ENCODE measurements at places on chromosomes 12 and 14.

- H3K4me3 ChIP-seq: peak overlapping the region; percentile 87
- no peaks in the 10 kb centered on the region for H3K36me3 ChIP-seq
- H3K4me1 ChIP-seq: peaks cover 39% of the 10 kb centered on the region
- H3K27me3 ChIP-seq: no peaks in the 10 kb centered on the region
- peak; percentile 39 for DNase-seq
- peak overlapping the region; percentile 90 for H3K27ac ChIP-seq
These were observed 127.7 kb upstream of the MAX start for GRCh38 chr14:65229748-65230728.

- H3K27me3 ChIP-seq: no peaks in the 10 kb centered on the region
- H3K4me1 ChIP-seq: no peaks in the 10 kb centered on the region
- H3K36me3 ChIP-seq: peaks cover 2% of the 10 kb centered on the region
- no peak overlapping the region for H3K4me3 ChIP-seq
- DNase-seq: no peak
These were observed 31.7 kb downstream of the PLEKHA5 start for GRCh38 chr12:19161216-19161615.

DNA sequence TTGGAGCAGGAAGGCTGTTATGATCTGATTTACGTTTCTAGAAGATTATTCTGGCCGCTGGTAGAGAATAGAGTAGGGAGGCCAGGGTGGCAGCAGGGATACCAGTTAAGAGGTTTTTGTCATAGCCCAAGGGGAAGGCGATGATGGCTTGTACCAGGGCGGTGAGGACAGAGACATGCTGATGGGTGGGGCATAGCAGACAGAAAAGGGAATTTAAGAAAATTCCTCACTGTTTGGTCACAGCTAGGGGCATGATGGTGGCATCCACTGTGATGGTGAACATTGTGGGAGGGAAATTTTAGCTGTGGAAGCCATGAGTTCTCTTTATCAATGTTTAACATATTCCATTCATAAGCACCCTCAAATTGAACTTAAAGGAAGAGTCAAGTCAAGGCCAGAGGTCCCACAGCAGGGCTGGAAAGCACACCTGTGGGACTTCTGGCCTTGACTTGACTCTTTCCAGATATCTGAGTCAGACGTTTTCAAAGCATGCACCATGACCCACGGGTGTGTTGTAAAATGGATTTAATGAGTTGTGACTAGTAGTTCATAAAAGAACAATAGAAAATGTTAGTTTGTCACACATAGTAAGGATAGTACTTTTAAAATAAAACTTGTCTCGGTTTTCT, 134.6 kb downstream of the CHST11 start:
- DNase-seq: no peak
- peak overlapping the region; percentile 26 for H3K27ac ChIP-seq
- H3K4me3 ChIP-seq: no peak overlapping the region
- no peaks in the 10 kb centered on the region for H3K27me3 ChIP-seq
- no peaks in the 10 kb centered on the region for H3K36me3 ChIP-seq

GRCh38 chr12:106953352-106954250, 2.1 kb upstream of the TMEM263 start:
- H3K27me3 ChIP-seq: no peaks in the 10 kb centered on the region
- peaks cover 10% of the 10 kb centered on the region for H3K36me3 ChIP-seq
- H3K4me1 ChIP-seq: peaks cover 26% of the 10 kb centered on the region
- no peak for DNase-seq
- no peak overlapping the region for H3K27ac ChIP-seq
- H3K4me3 ChIP-seq: peak overlapping the region; percentile 92

GRCh38 chr14:103361867-103362266, 23.3 kb upstream of the MARK3 start:
- peaks cover 6% of the 10 kb centered on the region for H3K27me3 ChIP-seq
- no peak for DNase-seq
- no peaks in the 10 kb centered on the region for H3K4me1 ChIP-seq
- peak overlapping the region; percentile 71 for H3K27ac ChIP-seq

- peaks cover 28% of the 10 kb centered on the region for H3K27me3 ChIP-seq
- peaks cover 6% of the 10 kb centered on the region for H3K4me1 ChIP-seq
- no peak overlapping the region for H3K27ac ChIP-seq
- no peak overlapping the region for H3K4me3 ChIP-seq
- no peak for DNase-seq
- H3K36me3 ChIP-seq: no peaks in the 10 kb centered on the region
These were observed 11.4 kb upstream of the FOS start for GRCh38 chr14:75267141-75267721.

- H3K4me1 ChIP-seq: peaks cover 18% of the 10 kb centered on the region
- no peak for DNase-seq
- no peak overlapping the region for H3K27ac ChIP-seq
- H3K36me3 ChIP-seq: peaks cover 6% of the 10 kb centered on the region
- H3K27me3 ChIP-seq: no peaks in the 10 kb centered on the region
- no peak overlapping the region for H3K4me3 ChIP-seq
These were observed 31.8 kb downstream of the SLC8B1 start for GRCh38 chr12:113302886-113303640.

- H3K4me1 ChIP-seq: peaks cover 47% of the 10 kb centered on the region
- H3K27ac ChIP-seq: peak overlapping the region; percentile 87
- DNase-seq: no peak
- H3K4me3 ChIP-seq: peak overlapping the region; percentile 97
These were observed 589 bp upstream of the ZNF219 start for GRCh38 chr14:21098892-21099595.

- no peak overlapping the region for H3K27ac ChIP-seq
- DNase-seq: no peak
- H3K27me3 ChIP-seq: peaks cover 37% of the 10 kb centered on the region
- H3K4me3 ChIP-seq: no peak overlapping the region
- H3K36me3 ChIP-seq: no peaks in the 10 kb centered on the region
These were observed 69.5 kb downstream of the CLMN start for GRCh38 chr14:95250140-95250769.

DNA sequence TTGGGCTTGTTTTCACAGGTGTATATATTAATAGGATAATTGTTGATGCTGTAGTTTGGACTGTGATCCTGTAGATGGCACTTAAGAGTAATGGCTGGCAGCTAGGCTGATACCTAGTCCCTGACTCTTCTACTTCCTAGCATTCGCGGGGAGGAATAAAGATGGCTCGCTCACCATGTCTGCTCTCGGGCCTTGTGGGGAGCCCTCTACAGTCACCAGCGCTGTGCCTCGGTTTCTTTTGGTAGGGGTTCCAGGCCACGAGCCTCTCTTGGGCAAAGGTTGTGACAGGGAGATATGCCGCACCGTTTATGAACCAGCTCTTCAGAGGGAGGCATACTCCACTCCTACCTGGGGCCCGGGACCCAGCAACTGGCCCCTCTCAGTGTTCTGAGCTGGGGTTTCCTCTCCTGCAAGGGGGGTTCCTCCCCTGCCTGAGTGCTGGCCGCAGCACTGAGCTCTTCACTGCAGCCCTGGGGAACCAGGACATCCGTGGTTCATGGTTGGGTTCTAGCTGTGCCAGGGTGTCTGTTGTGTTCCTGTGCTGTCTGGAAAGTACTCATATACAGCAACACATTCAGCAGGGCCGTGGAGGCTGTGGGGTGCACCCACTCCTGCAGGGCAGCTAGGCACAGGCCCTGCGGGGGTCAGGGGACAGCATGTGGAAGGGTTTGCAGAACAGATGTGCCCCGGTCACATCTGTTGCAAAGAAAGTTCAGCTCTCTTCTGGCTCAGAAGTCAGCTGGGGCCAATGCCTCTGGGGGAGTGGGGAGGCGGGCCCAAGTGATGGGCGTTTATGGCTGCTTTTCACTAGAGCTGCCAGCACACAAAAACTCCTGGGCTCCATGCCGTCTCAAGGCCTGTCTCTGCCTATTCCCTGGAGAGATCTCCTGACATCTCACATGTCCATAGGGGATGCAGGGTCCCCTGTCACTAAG, 147.9 kb downstream of the PPFIA2 start:
- no peaks in the 10 kb centered on the region for H3K36me3 ChIP-seq
- no peaks in the 10 kb centered on the region for H3K27me3 ChIP-seq
- H3K4me3 ChIP-seq: no peak overlapping the region
- no peak for DNase-seq

Measured in activated T-cell treated with anti-CD3 and anti-CD28 coated beads, Interleukin-2, amount 50 U/mL, for 72 hours (primary cell).